NCI-H748 treated with DMSO at 0.1 percent for 48 hours (cell line): ENCODE measurements at places on chromosomes 6 and 20.

GRCh38 chr6:155173488-155173887, 90.3 kb upstream of the CLDN20 start:
- no peak for DNase-seq

GRCh38 chr20:48841196-48841874, 13.5 kb upstream of the PREX1 start:
- DNase-seq = no peak

GRCh38 chr20:53321596-53321995, 272.0 kb downstream of the ZNF217 start:
- DNase-seq = no peak

GRCh38 chr6:156617376-156617775, 159.8 kb upstream of the ARID1B start:
- no peak for DNase-seq

DNA sequence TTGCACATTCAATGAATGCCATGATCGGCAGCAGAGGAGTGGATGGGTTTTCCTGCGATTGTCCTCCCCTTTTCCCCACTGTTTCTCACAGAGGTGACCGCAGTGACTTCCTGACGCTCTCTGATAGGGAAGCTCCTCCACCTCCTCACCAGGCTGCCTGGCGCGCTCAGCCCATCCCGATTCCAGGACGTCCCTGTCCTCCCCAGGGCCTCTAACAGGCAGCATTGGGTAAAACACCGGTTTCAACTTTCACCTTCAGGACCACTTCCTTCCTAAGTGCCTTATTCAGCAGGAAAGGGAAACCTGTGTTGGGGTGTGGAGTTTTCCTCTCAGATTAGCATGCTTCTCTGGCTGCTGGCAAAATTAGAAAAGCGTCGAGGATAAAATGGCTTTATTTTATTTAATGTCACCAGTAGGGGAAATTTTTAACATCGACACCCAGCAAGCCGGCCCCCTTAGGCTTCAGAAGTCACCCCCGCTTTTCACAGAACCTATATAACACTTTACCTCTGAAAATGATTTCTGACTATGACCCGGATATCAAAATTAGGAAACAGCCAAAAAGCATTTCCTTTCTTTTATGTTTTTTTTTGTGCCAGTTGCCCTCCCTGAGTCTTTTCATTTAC, 570.4 kb upstream of the GJE1 start:
- DNase-seq = peak; percentile 87

DNA sequence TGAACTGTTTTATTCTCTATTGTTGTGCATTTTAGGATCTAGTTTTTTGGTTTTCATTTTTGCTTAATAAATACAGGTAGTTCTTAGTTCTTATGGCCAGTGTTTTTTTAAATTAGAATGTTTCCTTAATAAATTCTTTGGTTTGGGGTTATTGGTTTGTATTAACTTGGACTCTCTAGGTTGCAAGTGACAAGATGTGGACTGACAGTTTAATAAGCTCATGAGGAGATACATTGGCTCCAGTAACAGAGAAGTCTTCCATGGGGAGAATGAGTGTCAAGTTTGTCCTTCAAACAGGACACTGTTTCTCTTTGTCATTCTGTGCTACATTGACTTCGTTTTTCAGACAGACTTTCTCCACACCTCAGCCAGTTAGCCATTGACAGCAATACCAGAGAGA, 39.7 kb downstream of the SNX9 start:
- DNase-seq = no peak

DNA sequence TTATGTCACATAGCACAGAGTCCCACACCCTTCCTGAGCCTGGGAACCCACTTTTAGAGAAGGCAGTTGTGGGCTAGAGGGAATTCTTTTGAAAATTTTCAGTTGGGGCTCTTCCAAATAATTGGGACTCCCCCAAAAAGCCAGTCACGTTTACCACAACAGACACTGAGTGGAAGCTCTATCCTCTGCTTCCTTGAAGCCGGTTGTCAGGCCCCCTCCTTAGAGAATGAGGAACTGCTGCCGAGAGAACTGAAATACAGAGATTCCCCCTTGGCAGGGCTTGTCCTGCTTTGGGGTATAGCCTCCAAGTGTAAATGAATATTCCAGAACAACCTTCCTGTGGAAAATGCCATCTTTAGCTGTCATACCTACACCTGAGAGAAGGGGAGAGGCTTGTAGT, 2.7 kb upstream of the JAG1 start:
- DNase-seq = no peak

DNA sequence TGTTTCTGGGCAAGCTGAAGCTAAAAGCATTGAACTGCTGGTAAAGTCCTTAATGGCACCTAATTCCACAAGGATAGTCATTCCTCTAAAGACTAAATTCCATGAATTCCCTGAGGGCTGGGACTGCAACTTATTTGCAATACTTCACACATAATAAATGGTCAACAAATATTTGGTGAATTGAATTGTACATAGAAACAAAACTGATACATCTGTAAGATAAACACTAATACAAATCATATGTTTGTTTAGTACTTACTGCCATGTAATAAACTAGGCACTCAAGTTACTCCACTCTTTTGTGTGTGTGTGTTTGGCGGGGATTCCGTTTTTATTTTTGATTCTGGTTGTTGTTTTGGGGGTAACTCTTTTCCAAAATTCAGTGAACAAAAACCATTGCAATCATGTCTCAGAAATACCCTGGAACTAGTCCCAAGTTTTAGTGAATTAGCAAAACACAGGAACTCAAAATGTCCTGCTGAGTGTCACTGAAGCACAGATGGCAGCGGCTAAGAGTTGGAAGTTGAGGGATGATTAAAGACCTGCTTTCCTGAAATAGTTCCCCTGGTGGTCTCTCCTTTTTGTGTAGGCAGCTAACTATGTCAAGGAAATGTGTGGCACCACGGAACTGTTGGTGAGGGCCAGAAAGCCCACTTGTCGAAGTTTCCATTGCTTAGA, 74.8 kb upstream of the SNRPB2 start:
- peak; percentile 23 for DNase-seq

DNA sequence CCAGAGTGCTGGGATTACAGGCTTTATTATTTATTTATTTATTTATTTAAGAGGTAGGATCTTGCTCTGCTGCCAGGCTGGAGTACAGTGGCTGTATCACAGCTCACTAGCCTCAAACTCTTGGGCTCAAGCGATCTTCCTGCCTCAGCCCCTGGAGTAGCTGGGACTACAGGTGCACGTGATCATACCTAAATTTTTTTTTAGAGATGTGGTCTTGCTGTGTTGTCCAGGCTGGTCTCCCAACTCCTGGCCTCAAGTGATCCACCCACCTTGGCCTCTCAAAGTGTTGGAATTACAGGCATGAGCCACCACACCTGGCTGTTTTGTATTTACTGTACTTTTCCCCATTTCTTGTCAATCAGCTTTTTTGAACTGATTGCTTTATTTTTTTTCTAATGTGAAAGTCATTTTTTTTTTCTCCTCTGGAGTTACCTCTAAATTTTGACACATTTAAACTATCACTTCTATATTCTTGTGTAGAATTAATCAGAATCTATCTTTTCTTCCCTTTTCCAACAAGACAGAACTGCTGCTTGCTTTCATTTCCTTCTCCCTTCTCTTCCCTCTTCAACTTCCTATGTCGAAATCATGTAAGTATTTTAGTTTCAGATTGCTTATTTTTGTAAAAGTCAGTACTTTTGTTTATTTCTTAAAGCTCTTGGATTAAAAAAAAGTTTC, 12.0 kb downstream of the PANK2 start:
- no peak for DNase-seq

DNA sequence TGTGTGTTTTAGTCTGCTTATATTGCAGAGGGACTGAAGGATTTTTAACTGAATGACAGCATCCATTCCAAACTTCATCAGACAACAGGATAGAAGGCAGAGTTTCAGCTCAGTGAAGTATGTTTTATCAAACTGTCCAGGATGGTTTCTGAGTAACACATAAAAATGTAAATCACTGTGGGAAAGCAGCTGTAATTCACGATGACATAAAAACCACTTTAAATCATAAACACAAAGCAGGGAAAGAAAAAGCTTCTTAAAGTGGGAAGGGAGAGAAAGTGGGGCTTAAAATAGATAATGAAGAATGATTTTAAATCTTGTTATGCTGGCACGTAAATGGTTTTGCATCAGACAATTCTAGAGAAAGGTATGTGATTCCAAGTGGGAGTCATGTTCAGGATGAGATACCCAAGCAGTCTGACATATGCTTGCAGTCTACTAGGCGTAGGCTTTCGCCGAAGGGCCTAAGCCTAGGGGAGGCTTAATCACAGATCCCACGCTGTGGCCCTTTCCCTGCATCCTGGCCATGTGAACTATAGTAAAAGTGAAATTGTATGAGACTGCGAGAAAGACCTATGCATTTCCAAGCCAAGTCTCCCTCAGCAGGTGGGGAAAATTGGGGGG, 610.6 kb downstream of the PRKN start:
- DNase-seq = no peak

DNA sequence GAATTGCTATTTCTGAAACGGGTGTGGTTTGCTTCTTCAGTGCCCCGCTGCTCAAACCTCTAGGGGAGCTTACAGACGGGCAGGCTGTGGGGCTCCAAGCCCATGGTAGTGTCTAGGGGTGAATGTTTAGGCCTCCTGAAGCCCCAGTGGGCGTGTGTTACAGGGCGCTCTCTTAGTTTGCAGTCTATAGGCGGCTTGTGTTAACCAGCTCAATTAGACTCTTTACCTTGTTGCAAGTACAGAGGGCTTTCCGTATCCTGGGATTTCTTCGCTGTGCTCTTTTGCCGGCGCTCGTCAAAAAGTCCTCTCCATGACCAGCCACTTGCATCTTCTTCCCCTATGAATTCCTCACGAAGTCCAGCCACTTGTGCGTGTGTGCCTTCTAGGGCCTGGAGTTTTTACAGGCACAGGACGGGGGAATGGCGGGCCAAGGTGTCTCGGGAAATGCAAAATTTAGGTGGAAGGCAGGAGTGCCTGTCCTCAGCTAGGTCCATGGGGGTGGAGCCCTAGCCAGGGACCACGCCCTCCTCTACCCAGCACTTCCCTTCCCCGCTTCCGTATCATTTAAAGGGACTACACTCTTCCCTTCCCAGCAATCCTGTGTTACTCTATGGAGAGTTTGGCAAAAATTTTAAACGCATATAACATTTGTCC, 94.5 kb downstream of the HTR1B start:
- DNase-seq = no peak

- DNase-seq = no peak
Measured at GRCh38 chr20:46070215-46070900, 19.4 kb downstream of the NCOA5 start.

GRCh38 chr6:12957321-12958051, 240.9 kb downstream of the PHACTR1 start:
- peak; percentile 21 for DNase-seq

DNA sequence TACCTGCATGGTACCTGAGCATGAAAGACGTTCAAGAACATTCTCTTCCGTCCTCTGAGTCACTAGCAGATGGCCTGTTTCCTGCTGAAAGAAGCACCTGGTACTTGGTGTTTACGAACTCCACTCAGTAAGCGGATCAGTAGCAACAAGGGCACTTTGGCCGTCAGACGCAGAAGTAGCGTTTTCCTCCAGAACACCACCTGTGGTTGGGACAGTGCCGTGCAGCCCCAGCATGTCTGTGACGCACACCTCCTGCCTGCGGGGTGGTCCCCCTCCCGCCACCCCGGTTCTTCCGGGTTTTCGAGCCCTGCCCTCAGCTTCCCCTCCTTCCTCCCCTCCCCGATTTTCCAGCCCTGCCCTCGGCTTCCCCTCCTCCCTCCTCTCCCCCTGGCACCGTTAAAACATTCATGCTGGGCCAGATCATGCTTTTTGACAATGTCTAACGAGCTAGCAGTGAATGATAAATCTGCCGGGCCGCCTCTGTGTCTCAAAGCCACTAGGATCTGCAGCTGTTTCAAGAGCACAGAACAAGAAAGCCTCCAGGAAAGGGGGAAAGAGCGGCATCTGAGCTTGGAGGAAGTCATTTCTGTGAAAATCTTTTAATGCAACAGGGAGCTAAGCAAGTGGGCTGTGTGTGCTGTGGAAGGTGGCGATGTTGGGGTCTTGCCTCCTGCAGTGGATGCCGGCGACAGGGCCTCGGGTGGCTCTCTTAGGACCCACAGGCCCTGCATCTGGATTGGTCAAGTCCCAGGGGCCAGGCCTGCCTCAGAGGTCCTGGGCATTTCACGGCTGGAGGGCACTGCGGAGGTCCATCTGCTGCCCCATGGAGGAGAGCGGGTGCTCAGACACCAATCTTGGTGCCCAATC, 207.9 kb downstream of the ERMARD start:
- peak; percentile 8 for DNase-seq

- DNase-seq = no peak
Measured at GRCh38 chr20:57025261-57025660, 241.2 kb downstream of the BMP7 start.

DNA sequence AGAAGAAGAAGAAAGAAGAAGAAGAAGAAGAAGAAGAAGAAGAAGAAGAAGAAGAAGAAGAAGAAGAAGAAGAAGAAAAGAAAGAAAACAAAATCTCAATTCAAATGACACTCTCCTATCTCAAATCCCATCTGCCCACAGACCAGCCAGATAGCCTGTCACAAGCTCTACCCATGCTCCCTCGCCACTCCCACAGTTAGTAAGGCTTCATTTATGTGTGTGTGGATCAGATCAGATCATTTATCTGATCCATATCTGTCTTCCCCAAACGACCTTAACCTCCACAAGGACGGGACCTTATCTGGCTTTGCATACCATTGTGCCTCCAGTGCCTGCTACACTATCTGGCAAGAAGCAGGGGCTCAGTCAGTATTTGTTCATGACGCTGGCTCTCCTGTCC, 81.9 kb upstream of the RREB1 start:
- no peak for DNase-seq

DNA sequence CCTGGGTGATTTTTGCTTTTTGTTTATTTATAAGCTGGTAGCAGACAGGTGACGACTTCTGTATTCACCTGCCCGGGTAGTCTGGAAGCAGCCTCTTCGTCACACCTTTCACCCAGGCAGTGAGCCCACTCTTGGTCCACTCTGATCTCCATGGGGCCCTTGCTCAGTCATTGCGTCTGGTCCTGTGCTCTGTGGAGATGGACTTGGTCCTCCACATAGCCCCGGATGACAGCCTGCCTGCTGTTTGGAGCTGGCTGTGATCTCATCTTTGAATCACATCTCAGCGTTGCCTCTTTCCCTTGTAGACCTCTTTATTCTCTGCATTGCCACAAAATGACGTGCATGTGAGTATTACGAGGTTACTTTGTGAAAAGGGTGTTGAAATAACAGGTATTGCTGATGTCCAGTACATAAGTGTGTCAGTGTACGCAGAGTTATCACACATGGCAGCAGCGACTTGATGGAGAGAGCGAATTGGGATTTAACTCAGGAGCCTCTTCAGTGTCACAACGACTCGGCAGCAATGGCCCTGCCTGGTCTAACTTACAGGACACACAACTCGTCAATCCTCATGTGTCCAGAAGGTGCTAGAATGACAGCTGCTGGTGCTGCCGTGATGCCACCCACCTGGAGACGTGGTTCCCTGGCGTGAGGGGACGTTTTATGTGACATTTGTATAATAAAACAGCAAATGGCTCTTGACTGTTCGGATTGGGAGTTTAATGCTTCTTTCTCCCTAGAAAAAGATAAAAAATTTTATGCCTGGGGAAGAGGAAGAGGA, 24.2 kb upstream of the FRMD1 start:
- no peak for DNase-seq

DNA sequence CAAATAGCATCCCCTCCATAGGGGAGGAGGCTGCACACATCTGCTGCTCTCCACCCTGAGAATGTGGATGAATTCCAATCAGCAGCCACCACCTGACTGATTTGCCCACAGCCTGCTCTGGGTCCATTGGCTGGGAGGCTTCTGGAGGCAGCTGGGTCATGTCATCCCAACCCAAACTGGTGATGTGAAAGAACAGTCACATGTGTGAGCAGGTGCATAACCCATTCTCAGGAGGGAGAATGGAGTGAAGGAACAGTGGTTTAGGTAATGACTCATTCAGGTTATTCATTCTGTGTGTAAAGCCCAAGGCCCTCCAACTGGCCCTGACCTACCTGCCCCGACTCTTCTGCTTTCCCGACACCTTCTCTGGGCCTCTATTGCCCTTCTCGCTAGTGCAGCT, 90.9 kb upstream of the GCM1 start:
- DNase-seq = no peak
